ENCODE measurements at places on chromosomes 4 and X.

DNA sequence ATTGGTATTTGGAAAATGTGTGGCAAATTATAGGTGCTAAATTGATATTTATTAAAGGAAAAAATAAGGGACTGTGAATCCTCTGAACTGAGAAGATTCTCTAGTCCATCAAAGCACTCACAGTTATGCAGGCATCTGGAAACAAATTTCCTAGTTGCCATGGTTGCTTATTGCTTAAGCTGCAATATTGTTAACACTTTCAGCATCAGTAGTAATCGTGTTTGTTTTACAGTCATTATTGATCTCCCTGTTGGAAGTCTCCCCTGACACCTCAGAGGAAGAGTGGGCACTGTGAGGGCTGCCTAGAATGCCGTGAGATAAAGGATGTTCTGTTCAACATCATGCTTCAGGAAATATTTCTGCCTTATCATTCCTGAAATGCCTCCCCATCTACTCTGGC, 2004.3 kb upstream of the ADGRL3 start:
- DNase-seq = no peak

GRCh38 chrX:25003066-25003849, 12.5 kb downstream of the ARX start:
- no peak for DNase-seq

- no peak for DNase-seq
Measured at GRCh38 chr4:4390046-4390445, 3.1 kb downstream of the NSG1 start.

- DNase-seq = peak; percentile 89
Measured at GRCh38 chr4:8440492-8441311, at the start of the genes ACOX3 and TRMT44. Gene ACOX3, minus strand, starts transcription at chr4:8440723. Its CDS starts 24,202 bp downstream, at chr4:8416521. Gene TRMT44, plus strand, starts transcription at chr4:8440777. Its CDS starts 46 bp downstream, at chr4:8440823.

- DNase-seq = peak; percentile 68
Measured at GRCh38 chr4:145735347-145735675, 55.4 kb downstream of the C4orf51 start.

GRCh38 chrX:17743913-17744312, 6.6 kb downstream of the SCML1 start:
- DNase-seq = no peak

- DNase-seq = peak; percentile 50
Measured at GRCh38 chr4:183256756-183257385, 63.2 kb downstream of the CLDN22 start.

DNA sequence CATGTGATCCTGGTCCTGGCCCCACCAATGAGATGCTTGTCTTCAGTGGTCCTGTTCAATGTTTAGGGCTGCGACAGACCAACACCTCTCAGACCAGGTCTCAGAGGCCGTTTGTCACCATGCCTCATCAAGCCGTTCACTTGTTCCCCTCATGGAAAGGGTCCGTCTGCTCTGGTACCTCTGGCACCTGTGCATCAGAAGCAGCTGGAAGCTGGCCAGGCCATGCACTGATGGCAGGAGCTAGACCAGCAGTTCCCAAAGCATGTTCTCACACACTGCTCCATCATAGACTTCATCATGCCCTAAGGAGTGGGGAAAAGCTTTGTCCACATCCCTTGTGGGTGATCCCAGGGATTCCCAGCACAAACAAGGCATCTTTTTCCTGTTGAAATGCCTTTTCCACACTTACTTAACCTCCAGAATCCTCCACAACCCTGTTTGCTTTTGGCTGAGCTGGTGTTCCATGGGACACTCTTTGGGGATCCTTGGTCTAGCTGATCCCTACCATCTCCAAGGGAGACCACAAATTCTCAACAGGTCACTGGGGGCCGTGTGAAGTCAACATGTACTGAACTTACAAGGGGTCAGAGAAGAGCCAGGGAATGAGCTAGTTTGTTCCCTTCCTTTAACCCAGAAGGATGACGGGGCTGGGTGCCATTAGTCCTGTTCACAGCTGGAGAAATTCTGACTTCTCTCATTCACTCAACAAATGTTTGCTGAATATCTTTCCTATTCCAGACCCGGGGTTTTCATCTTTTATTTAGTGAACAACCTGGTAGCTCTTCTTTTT, 21.8 kb downstream of the SH3TC1 start:
- DNase-seq = no peak

- DNase-seq = no peak
Measured at GRCh38 chrX:80807606-80807991, 2.1 kb downstream of the BRWD3 start.

DNA sequence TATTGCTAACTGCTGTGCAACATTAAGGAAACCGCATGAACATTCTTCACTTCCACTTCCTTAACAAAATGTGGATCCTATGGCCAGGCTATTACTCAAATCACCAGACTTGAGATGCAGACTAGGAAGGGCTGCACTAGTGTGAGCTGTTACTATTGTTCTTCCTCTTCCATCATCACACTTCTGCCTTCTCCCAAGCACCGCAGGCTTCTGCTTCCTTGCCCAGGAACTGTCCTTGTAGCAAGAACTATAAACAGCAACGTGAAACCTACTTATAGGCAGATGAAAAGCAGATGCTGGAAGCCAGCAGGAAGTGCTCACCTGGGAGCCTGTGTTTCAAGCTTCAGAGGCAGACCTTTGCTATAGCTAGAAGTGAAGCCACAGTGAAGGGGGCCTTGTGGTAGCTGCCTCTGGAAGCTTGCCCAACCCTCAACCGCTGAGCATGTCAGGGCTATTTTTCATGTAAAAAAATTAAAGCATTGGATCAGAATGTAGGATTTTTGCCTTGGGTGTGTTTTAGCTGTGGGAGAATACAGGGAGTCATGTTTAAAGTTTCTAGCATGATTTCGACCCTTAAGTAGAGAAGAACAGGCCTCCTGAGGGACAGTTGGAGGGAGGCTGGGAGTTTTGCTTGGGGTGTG, 43.9 kb downstream of the CLNK start:
- no peak for DNase-seq

DNA sequence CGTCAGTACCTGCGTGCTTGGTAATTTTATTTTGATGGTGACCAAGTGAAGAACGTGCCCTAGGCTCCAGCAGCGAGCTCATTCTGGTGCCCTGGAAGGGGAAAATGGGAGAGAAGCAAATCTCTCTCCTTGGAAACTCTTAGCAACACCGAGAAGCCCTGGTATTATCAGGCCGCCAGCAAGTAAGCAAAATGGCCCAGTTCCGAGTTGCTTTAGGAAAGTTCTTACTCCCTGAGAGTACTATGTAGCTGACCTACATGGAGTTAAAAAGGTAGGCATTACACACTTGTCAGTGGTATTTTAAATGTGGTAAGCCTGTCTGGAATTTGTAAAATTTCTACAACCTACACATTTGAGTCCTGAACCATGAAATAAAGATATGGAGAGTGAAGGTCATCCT, 146.4 kb downstream of the CPEB2 start:
- no peak for DNase-seq

GRCh38 chrX:15854080-15854655, 445 bp downstream of the AP1S2 start:
- DNase-seq = no peak

DNA sequence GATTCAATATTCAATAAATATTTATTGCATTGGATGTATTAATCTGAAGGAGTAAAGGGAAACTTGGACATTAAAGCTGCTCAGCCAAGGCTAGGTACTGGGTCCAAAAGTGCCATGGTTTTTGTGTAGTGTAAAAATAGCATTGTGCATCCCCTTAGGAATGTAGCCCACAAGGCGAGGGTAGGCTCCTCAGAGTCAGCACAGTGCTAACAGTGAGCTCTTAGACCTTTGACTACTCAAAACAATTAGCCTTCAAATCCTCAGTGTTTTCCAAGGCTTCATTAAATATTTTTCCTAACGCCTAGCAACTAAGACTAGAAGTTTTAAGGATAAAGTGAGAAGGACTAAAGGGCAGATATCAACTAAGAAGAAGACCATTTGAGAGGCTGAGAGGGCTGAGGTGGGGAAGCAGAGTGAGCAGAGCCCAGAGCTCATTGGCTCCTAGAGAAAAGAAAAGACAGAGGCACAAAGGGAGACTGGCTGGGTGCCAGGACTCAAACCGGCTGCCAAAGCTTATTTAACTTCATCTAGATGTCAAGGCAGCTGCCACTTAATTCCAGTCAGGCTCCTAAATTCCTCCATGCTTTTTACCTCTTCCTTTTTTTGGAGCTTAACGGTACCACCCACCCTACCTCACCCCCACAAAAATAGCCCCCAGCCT, 17.0 kb downstream of the PRKG2 start:
- no peak for DNase-seq

DNA sequence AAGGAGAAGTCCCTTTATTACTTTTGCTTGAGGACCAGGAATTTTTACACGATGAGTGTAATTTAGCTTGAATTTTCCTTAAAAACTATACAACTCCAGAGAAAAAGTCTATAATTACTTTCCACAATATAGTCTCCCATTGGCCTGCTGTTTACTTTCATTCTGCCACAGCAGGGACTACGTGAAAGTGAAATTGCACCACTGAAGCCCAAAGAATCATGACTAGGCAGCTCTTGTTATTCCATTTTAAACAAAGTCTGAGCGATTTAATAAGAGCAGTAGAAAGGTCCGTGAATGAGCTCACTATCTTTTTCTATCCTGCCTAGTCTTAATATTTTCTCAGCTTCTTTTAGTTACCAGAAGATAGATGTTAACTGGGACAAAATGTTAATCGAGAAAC, 68.6 kb downstream of the ADGRG4 start:
- no peak for DNase-seq

GRCh38 chr4:186144946-186145569, 40.6 kb downstream of the FAM149A start:
- peak; percentile 38 for DNase-seq

GRCh38 chr4:147381749-147382148, 99.1 kb upstream of the EDNRA start:
- DNase-seq = no peak

DNA sequence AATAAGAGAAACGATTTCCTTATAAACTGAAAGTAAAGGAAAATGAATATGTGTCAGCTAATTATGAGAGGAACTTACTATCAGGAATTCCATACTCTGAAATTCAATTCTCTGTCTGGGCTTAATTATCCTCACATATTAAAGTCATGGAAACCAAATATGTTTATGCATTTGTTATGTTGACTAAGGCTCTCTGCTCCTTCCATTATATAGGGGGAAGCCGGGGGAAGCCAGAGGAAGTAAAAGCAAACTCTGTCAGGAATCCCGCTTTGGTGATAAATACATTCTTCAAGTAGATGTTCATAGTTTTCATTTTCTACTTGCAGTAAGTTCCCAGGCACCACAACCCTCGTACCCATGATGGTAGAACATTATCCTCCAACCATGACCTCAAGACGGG, 142.8 kb upstream of the VCX2 start:
- no peak for DNase-seq

DNA sequence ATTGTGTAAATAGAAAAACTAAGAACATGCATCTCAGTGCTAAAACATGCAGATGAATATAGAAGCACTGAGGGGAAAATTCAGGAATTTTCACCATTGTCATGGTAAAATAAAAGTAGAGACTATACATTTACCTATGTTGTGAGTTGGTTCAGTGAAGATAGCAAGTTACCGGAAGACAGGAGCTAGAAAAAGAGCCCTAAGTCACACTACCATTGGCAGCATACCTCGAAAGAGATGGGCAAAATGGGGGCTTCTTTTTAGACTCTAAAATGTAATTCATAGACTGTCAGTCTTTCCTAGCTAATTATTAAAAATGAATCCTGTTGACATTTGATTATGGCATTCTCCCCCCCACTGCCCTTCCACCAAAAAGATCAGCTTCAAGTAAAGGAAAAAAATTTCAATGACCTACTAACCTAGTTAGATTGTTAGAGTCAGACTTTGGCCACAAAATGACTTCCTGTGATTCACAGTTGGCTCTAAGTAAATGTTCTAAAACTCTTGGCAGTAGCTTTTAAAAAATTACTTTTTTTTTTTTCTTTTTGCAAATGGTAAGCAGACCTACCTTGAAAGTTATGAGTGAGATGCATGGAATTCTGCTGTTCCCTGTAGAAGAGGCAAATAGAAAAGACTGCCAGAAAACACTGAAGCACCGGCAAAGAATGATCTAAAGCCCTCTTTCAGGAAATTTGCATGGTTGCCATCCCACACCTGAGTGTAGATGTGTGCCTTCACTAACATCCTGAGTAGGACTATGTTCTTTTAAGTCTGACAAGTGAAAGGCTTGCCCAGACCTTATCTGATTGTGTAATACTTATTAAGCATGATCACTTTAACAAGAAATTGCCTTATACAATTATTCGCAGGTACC, 26.4 kb upstream of the ARSJ start:
- peak; percentile 47 for DNase-seq

DNA sequence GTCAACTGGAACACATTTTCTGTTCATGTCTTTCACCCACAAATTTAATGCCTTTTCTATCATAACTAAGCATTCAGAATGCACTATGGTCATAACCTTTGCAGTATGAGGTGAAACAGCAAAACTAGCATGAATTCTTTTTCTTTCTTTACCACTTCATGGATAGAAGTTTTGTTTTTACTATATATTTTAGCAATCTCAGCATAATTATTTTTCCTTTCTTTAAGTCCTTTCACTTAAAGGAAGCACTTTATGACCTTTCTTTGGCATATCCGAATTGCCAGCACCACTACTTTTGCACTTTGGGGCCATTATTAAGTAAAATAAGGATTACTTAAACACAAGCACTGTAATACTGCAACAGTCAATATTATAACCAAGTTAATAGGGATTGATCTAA, 115.1 kb upstream of the DKK2 start:
- no peak for DNase-seq

DNA sequence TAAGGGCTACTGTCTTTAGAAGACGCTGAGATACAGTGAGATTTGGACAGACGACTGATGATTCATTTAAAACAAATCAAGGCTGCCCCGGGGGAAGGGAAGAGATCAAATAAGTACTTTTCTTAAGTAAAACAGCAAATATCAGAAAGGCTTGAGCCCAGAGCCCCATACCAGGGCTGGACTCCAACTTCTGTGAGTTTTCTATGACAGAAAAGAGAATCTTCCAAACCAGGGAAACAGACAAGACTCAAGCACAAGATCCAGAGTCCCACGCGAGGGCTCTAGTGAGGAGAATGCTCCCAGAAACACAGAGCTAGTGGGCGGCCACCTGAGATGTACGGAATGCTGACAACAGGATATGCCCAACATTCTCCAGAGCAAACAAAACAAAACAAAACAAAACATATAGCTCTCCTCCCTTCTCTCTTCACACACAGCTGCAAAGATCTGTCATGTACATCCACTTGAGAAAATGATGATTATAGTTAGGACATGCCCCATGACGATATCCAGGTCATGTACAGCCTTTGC, 13.1 kb downstream of the ACSL1 start:
- DNase-seq = no peak

DNA sequence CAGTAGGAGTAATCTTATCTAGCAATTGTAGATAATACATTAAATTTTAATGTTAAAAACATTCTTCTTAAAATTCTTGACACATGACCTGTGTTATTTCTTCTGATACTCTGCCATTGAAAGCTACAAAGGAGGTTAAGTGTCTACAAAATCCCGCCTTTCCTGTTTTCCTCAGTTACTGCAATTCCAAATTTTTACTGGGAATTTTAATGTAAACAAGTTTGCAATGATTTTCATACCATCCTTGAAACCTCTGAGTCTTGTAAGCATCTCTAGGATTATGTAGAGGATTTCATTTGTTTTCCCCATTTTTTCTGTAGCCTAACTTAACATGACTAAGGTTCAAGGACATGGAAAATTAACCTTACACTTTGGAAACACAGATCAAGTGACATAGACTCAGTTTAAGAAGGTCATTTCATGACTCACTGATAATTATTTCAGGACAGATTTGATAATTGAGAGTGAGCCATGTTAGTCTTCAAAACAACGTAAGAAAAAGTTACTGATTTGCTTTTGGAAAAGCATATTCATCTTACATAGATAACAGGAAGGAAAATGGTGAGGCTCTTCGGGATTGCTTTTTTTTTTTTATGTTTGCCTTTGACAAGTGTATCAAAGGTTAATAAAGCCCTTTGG, 39.6 kb upstream of the PDLIM5 start:
- DNase-seq = no peak
